ENCODE measurements at places on chromosomes 7 and 10. TPM values are rescaled to one million over a fixed set of nuclear protein-coding genes. Genes with fewer than 3 reads are reported as not detected.
A peak's percentile ranks its signal among the peaks of the same experiment; 100 is the strongest.

The HABP2 gene
- total RNA-seq: not detected

The NKX2-3 gene
- not detected for total RNA-seq

The AOAH gene
- 1.9 TPM for total RNA-seq

The TYSND1 gene
- total RNA-seq: 6.4 TPM

The CH25H gene
- total RNA-seq: 0.30 TPM

The AGR3 gene
- total RNA-seq: not detected

The NUDT13 gene
- 5.6 TPM for total RNA-seq

The PIK3CG gene
- total RNA-seq: 1.7 TPM

GRCh38 chr7:156327474-156327873 is 313.1 kb upstream of the RNF32 start:
- H3K27me3 ChIP-seq: peaks cover 17% of the 10 kb centered on the region
- no peak overlapping the region for H3K27ac ChIP-seq
- no peak for DNase-seq
- H3K4me3 ChIP-seq: no peak overlapping the region

DNA sequence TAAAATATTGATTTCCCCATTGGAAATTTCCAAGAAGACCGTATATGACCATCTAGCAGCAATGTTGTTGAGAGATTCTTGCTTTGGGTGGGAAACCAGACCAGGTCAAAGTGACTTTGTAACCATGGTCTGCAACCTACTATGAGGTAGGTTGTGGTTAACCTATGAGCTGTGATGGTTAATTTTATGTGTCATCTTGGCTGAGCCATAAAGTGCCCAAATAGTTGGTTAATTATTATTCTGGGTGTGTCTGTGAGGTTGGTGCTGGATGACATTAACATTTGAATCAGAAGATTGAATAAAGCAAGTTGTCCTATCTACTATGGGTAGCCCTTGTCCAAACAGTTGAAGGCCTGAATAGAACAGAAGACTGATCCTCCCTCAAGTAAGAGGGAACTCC is 18.3 kb upstream of the RALA start:
- no peak overlapping the region for H3K27ac ChIP-seq
- H3K36me3 ChIP-seq: no peaks in the 10 kb centered on the region
- H3K27me3 ChIP-seq: no peaks in the 10 kb centered on the region
- no peak for DNase-seq

GRCh38 chr7:77548206-77548605 is 11.1 kb downstream of the PTPN12 start:
- H3K4me1 ChIP-seq: peaks cover 91% of the 10 kb centered on the region
- no peaks in the 10 kb centered on the region for H3K36me3 ChIP-seq
- no peaks in the 10 kb centered on the region for H3K27me3 ChIP-seq
- peak overlapping the region; percentile 69 for H3K27ac ChIP-seq

DNA sequence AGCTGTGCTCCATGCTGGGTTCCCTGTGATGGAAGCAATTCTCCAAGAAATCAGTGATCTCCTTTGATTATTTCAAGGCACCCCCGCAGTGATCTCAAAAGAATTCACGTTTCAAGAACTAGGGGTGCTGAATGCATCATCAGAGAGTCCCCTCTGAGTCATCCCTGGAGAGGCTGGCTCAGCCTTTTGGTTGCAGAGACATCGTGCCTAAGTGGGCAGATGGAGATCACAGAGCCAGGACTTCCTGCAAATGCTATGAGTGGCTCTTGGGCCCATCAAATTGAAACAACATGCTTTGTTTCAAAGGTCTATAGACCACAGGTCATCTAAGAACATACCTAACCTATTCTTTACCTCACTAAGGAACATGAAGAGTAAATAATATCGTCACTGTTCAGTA is 41.5 kb upstream of the PLEKHA1 start:
- peaks cover 2% of the 10 kb centered on the region for H3K4me1 ChIP-seq
- no peak overlapping the region for H3K4me3 ChIP-seq
- H3K27ac ChIP-seq: no peak overlapping the region
- H3K27me3 ChIP-seq: no peaks in the 10 kb centered on the region
- DNase-seq: no peak

DNA sequence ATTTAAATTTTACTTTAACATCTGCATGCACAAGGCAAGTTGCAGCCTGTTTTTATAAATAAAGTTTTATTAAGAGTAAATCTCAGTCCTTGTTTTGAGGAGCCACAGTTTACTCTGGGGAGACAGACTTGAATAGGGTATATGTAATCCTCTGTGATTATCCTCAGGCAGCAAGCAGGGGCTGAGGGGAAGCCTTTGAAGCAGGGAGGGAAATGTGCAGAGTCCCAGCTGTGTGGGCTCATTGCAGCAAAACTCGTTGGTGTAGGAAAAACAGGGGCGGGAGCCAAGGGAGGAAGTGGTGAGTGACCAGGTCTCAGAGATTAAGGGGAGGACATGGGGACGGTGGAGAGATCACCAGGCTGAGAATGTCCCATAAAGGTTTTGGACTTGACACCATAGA is 34.3 kb upstream of the SMC3 start:
- H3K27me3 ChIP-seq: no peaks in the 10 kb centered on the region
- no peak overlapping the region for H3K4me3 ChIP-seq
- peaks cover 8% of the 10 kb centered on the region for H3K4me1 ChIP-seq
- H3K27ac ChIP-seq: no peak overlapping the region
- no peak for DNase-seq

- no peak overlapping the region for H3K4me3 ChIP-seq
- peaks cover 7% of the 10 kb centered on the region for H3K27me3 ChIP-seq
- H3K4me1 ChIP-seq: no peaks in the 10 kb centered on the region
- no peaks in the 10 kb centered on the region for H3K36me3 ChIP-seq
Observed at GRCh38 chr7:3193379-3194120, 107.5 kb upstream of the SDK1 start.

DNA sequence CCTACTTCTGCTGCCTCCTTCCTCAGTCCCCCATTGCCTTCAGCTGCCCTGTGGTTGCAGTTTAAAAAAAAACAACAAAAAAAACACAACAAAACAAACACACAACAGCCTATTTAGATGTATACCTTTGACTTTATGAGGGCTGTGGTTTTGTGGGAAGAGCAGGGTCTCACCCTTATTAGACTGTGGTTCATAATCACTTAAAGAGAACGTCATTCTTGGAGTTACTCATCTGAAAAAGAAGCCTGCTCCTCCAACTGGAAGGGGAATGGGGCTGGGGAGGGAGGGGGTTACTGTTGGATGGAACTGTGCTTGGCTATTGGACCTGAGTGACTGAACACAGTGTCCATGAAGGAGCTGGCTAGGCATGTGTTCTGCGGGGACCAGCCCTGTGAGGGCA is 48.1 kb downstream of the SDK1 start:
- peaks cover 11% of the 10 kb centered on the region for H3K27me3 ChIP-seq
- H3K4me1 ChIP-seq: no peaks in the 10 kb centered on the region
- H3K36me3 ChIP-seq: no peaks in the 10 kb centered on the region
- DNase-seq: no peak

DNA sequence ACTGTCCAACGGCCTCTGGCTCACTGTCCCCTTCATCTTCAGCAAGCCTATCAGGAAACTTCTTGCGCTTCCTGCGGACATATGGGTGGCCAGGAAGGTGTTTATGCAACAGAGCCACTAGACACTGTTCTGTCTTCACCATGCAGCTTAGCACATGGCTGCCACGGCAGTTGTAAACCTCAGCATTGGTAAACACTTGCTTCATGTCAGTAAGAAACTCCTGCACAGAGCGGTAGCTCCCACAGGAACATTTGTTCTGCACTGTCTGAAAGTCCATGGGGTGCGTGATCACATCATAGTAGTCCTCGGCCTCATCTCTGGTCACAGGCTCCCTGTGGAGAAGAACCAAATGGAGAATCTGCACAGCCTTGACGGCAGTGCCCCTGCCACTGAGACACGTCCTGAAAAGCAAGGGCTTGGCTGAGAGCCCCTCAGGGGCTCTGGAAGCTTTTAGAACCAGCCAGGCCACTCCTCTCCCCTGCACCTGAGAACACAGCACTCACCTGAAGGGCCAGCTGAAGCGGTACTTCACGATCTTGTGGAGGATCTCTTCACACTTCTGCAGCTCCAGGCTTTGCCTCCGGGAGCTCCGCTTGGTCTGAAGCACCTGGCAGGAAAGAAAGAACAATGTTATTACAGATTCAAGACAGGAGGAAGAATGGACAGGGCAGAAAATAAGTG is 8.8 kb downstream of the FZD9 start:
- H3K4me1 ChIP-seq: peaks cover 11% of the 10 kb centered on the region
- H3K27ac ChIP-seq: no peak overlapping the region
- peaks cover 83% of the 10 kb centered on the region for H3K36me3 ChIP-seq
- H3K4me3 ChIP-seq: no peak overlapping the region

- H3K27me3 ChIP-seq: peaks cover 61% of the 10 kb centered on the region
- DNase-seq: peak; percentile 30
- peak overlapping the region; percentile 21 for H3K27ac ChIP-seq
- no peaks in the 10 kb centered on the region for H3K36me3 ChIP-seq
- H3K4me1 ChIP-seq: peaks cover 28% of the 10 kb centered on the region
- no peak overlapping the region for H3K4me3 ChIP-seq
Observed at GRCh38 chr10:101071267-101071884, 9.6 kb downstream of the KAZALD1 start.

- no peak overlapping the region for H3K4me3 ChIP-seq
- H3K27ac ChIP-seq: peak overlapping the region; percentile 54
- H3K27me3 ChIP-seq: no peaks in the 10 kb centered on the region
Observed at GRCh38 chr10:22615819-22616499, 98.4 kb downstream of the PIP4K2A start.

- no peak for DNase-seq
- H3K27ac ChIP-seq: no peak overlapping the region
- no peak overlapping the region for H3K4me3 ChIP-seq
- H3K27me3 ChIP-seq: no peaks in the 10 kb centered on the region
Observed at GRCh38 chr7:121034929-121035328, 46.4 kb downstream of the CPED1 start.

Data from left ventricle myocardium inferior (tissue), 1 donor.